NAMALWA (cell line): ENCODE measurements at places on chromosomes 6 and 20.
A peak's percentile ranks its signal among the peaks of the same experiment; 100 is the strongest.

DNA sequence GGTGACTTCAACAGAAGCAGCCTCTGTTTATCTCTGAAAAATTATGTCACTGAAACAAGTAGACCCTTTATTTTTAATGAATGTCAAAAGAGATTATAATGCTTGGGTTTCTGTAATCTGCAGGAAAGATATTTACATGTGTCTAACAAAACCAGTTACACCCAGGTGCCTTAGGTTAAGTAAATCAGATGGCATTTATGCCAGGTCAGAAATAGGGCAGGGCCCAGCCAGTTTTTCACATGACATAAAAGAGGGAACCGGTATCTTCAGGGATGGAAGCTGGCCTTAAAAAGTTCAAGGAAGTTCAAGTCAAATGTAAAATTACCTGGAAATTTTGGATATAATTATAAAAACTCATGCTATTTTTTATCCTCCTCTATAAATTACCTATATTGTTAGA lies 14.2 kb upstream of the ENPP4 start:
- DNase-seq, result no peak

DNA sequence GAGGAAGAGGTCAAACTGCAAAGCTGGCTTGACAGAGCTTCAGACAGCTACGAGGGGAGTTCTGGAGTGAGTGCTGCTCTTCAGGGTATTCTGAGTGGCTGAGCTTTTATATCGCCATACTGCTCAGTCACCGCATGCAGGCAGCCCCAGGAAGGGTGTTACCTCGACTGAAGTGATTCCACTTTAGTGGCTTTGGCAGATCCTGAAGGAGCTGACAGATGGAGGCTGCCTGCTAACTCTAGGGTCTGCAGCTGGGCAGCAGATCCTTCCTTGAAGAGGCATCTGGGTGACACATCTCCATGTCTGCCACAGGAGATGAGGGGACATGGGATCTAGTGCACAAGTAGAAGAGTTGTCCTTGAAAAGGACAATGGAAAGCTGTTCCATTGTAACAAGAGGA lies 3.7 kb upstream of the DEK start:
- no peak for DNase-seq

- DNase-seq, result no peak
Observed at GRCh38 chr6:150327117-150327774, 41.6 kb upstream of the IYD start.

DNA sequence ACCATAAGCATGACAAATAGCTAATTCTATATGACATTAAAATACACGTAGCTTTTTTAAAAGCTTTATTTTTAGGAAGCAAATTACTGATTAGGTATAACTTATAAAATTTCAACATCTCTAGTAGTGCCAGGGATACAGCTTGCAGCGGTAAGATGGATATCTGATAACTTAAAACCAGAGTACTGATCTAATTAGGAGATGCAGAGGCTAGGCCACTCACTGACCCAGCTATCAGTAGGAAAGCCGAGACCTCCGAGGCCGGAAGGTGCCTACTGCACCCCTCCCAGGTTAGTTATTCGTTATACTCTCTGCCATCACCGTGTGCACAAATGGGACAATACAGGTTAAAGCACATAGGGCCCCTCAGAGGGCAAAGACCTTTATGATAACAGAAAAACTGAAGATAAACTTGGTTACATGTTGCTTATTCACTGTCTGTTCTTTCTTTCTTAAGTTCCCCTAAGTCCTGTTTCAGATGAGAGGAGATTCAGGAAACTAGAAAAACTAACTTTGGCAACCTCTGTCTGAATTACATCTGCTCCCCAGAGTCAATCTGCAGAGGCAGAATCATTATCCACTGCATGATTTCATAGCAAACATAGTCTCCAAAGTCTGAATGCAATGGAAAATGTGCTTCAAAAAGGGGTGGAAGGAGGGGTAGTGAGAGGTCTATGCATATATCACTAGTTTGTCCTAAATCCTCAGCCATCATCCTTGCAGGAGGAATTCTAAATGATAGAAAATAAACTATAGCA lies 60.8 kb downstream of the RIPOR2 start:
- DNase-seq, result no peak

GRCh38 chr6:149862922-149863697 lies 1.0 kb downstream of the LRP11 start:
- peak; percentile 57 for DNase-seq

GRCh38 chr6:31582230-31582643 lies at the start of gene LTB:
TSS of gene LTB (minus strand) at chr6:31582424. CDS start at chr6:31582417, 7 bp downstream.
- peak; percentile 65 for DNase-seq
